ENCODE measurements at places on chromosomes 12 and 14. TPM values are rescaled to one million over a fixed set of nuclear protein-coding genes. Genes with fewer than 3 reads are reported as not detected.

Gene TARBP2
- total RNA-seq: 35.9 TPM

Gene CMA1
- total RNA-seq: not detected

Gene CISTR
- total RNA-seq: not detected

- DNase-seq: no peak
Observed at GRCh38 chr14:103994535-103995184, 52.3 kb upstream of the RD3L start.

DNA sequence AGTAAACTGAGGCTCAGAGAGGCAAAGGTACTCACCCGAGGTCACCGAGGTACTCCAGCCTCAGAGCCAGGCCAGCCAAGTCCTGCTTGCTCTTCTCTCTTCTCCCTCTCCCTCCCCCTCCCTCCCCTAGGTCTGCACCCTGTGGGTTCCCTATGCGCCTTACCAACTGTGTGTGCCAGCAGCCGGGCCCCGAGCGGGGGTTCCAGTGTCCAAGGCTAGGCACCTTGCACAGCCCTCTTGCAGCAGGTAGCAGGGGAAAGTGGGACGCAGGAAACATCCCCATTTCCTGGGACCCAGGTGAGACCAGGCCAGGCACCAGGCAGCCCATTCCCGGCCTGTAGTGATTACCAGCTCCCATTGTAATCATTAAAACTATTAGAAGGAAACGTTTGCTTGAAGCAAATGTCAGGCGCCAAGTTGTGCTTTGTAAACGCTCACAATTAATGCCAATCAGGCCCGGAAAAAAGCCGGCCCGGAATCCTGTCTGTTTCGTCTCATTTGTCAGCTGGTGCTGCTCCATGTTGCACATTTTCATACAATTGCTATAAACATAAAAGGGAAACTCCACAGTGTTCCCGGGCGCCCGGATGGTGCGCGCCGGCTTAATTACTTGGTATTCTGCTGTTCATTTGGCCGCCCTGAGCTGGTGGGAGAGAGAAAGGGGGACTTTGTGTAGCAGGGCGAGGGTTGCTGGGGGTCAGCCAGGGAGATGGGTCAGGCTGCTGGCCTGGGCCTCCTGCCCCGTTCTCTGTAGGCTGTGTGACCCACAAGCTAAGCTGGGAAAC, 11.9 kb downstream of the FAM222A start:
- DNase-seq: no peak

GRCh38 chr12:4225571-4225970, 48.0 kb upstream of the CCND2 start:
- no peak for DNase-seq

DNA sequence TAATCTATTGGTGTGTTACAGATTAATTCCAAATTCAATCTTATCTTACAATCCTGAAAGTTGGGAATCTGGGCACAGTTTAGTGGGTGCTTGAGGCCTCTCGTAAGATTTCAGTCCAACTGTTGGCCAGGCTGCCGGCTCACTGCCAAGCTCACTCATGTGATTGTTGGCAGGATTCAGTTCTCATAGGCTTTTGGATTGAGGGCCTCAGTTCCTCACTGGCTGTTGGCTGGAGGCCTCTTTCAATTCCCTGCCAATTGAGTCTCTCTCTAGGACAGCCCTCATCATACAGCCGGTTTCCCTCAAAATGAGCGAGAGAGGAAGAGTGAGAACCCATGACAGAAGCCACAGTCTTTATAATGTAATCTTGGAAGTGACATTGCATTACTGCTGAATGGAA, 123.5 kb upstream of the FBXO33 start:
- no peak for DNase-seq

- no peak for DNase-seq
Observed at GRCh38 chr14:94673781-94674231, 61.6 kb downstream of the SERPINA3 start.

DNA sequence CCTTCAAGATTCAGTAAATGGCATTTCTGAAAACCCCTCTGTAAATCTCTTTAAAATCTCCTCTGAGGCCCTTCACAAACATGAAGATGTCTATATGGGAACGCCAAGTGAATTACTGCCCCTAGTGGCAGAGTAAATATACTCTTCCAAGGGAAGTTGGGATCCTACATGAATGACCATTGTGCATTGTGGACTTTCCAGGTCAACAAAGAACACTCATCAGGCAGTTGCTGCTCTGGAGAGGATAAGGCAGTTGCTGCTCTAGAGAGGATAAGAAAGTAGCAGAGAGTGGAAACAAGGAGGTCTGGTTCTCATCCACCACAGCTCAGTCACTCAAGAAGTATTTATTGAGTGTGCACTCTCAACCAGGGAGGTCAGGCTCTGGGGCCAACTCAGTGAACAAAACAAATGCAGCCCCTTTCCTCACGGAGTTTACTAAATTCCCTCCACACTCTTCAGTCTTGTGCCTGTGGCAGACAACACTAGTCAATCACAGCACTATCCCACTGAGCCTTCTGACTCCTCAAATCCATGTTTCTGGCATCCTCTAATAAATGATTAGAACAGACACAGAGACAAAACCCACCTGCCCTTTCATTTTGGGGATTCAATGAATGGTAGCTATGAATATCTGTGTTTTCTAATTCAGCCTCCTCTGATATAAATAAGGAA, 52.9 kb downstream of the SVOP start:
- DNase-seq: no peak

- DNase-seq: peak; percentile 55
Observed at GRCh38 chr12:110577864-110578693, 5.0 kb downstream of the PPTC7 start.
